ENCODE measurements at places on chromosomes 7 and 10.

GRCh38 chr7:5363729-5364128 is 59.9 kb downstream of the TNRC18 start:
- DNase-seq: no peak

DNA sequence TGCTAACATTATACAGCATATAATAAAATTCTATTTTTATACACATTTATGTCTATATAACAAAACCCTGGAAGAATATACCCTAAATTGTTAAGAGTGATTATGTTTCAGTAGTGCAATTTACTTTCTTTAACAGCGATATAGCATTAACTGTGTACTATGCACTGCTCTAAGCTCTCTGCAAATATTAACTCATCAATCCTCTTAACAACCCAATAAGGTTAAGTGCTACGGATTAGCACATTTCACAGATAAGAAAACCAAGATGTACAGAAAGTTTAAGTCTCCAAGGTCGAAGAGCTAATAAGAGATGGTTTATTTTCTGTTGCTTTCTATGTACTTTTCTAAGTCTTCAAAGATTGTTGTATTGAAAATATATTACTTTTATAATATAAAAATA is 95.8 kb downstream of the SEMA3C start:
- DNase-seq: no peak

DNA sequence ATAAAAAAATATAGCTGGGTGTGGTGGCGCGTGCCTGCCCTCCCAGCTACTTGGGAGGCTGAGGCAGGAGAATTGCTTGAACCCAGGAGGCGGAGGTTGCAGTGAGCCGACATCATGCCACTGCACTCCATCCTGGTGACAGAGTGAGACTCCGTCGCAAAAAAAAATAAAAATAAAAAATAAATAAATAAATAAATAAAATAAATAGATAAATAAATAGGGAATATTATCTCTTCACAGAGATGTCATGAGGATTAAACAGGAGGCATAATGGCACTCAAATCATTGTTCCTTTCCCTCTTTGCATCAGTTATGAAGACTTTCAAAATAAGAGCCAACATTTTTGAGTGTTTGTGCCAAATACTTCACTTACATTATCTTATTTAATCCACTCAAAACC is 32.0 kb upstream of the BMPR1A start:
- DNase-seq: no peak

DNA sequence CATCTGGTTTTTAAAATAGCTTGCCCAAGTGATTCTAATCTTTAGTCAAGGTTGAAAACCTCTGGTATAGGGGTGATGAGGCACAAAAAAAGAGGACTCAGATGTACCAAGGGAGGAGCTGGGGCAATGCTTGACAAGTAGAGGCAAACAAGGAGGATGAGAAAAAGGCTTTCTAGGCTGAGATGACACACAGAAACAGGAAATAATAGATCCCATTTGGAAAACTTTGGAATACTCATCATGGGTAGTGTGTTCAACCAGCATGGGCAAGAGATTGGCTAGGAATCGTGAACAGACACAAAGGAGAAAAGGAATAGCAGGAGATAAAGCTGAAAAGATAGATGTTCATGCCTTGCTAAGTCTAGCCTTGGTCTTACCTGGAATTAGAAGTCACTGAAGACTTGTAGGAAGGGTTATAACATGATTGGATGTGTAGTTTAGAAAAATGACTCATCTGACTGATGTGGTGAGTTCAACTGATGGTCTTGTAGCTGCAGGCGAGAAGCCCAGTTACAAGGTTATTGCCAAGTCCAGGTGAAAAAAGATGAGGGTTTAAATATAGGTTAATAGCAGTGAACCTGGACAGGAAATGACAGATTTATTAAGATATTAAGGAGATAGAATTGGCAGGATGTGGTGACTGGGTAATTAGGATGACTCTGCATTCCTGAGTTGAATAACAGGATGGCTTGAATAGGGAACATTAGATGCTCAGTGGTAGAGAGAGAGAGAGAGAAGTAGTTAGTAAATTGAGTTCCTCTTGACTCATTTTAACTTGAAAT is 214.0 kb upstream of the LRGUK start:
- no peak for DNase-seq

GRCh38 chr7:34530259-34530658 is 127.8 kb upstream of the NPSR1 start:
- no peak for DNase-seq

GRCh38 chr10:80996615-80997193 is 459.0 kb downstream of the SH2D4B start:
- DNase-seq: no peak

GRCh38 chr10:89593043-89593442 is 52.0 kb downstream of the PANK1 start:
- DNase-seq: no peak

GRCh38 chr10:63465293-63466143 is at the start of gene JMJD1C:
Gene JMJD1C, minus strand, starts transcription at chr10:63465977. Its CDS starts 315 bp downstream, at chr10:63465662.
- DNase-seq: peak; percentile 50

DNA sequence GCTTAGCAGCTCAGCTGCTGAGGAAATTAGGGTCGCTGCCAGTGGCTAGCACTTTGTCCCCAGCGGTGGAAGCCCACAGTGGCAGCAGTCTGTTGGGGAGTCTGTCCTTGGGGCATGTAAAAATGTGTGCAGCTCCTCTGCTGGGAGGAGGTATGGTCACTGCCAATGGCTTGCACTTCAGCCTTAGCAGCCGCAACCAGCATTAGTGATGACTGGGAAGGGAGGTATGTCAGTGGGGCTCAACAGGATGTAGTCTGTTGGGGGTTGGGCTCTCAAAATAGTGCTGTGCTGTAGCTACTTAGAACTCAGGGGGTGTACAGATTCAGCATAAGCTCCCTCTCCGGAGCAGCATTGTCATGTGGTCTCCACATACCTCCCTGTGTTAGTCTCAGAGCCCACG is 189.9 kb downstream of the ZEB1 start:
- DNase-seq: no peak

GRCh38 chr7:148661471-148661870 is 37.2 kb upstream of the CUL1 start:
- no peak for DNase-seq

DNA sequence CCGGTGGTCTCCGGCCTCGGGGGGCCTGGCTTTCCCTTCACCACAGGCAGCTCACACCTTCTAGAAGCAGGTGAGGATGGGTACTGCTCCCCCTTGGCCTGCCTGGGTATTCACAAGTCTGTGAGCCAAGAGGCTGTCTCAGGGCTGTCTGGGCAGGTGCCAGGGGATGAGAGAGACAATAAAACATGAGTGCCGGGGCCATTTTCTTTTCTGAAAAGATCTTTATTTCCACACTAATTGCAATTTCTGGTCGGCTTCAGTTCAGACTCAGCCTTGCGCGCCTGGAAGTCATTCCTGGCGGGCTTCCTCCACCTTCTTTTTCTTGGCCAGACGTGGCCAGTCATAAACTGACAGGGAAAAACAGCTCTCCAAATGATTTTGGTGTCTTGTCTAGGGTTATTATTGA is 171.2 kb downstream of the ARHGAP12 start:
- DNase-seq: no peak

- DNase-seq: no peak
Measured at GRCh38 chr10:67608001-67608400, 88.0 kb downstream of the CTNNA3 start.

- DNase-seq: no peak
Measured at GRCh38 chr10:121368347-121369025, 229.8 kb downstream of the FGFR2 start.

- no peak for DNase-seq
Measured at GRCh38 chr7:45708046-45708950, 134.1 kb downstream of the ADCY1 start.

DNA sequence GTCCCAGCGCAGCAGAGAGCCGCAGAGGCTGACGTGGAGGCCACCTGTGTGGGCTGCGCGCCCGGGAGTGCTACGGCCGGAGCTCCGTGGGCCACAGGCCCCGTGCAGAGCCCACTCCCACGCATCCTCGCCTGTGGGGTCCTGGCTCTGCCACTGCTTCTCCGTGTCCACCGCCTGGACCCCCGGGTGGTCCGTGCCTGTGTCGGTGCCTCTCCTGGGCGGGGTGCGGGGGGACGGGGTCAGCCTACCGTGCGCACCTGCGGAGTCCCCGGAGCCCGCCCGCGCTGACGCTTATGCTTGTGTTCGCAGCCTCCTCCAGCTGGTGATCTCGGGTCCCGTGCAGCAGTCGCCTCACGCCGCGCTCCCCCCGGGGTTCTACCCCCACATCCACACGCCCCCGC is 7.8 kb upstream of the ZNF853 start:
- DNase-seq: no peak

- DNase-seq: no peak
Measured at GRCh38 chr7:41787651-41788350, 84.9 kb upstream of the INHBA start.

- DNase-seq: no peak
Measured at GRCh38 chr7:41661596-41661995, 41.3 kb downstream of the INHBA start.

DNA sequence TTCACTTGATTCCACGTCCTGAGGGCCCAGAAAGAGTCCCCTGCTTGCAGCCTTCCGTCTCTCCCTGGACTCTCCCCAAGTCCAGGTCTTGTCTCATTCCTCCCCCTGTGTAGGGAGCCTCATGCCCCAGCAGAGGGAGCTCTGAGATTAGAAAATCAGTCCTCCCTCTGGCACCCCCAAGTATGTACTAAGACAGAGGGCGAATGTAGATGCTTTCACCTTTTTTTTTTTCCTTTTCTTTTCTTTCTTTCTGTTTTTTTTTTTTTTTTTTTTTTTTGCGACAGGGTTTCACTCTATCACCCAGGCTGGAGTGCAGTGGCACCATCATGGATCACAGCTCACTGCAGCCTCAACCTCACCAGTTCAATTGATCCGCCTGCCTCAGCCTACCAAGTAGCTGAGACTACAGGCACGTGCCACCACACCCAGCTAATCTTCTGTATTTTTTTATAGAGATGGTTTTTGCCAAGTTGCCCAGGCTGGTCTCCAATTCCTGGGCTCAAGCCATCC is 10.3 kb downstream of the SFXN3 start:
- peak; percentile 78 for DNase-seq

DNA sequence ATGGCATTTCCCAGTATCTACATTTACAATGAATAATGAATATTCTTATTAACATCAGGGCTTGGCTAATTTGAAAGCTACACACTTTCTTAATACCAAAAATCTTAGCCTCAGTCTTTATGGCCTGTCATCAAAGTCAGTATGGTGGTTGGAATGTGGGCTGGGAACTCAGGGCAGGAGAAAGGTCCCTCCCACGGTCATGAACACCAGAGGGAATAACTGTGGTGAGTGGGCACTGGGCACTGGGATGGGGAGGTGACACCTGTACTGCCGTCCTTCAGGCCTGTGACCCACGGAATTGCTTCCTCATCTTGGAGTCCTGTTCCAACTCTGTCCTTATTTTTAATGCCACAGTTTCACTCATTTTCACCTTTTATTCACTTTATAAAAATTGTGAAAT is 276.9 kb upstream of the PLPP4 start:
- DNase-seq: no peak

DNA sequence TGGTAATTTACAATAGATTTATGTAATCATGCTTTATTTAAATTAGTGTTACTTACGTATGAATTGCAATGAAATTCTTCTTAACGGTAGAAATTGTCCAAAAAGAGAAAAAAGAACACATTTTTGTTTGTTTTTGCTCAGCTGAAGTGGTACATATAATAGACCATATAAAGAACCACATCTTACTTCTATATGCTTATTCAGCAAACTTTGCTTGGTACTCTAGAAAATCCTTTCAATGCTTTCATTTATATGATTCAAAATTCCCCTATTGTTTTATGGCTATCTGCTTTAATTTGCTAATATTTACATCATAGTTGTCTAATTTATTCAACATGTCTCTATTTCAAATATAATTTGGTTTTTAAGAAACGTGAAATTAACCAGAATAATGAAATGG is 903.2 kb downstream of the ANKRD7 start:
- no peak for DNase-seq

DNA sequence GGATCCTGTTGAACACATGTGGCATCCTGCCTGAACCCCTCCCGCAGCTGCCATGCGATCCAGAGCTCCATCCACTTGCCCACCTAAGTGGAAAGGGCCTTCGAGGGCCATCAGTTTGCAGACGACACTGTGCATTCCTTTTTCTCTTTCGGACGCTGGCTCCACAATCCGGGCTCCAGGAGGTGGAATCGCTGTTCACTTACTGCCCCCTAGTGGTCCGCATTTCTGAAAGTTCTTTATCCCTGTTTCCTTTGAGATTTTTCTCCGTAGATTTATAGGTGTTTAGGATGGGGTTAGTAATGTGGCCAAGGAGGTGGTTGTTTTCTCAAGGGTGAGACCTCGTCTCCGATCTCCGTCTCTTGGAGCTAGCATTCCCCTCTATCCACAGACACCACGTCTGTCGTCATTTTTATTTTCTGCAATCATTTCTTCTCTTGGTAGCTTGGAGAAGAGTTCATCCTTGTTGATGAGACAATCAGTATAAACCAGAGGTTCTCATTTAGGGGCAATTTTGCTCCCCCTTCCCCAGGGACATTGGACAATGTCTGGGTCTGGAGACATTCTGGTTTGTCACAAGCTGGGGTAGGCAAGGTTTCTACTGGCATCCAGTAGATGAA is 204.6 kb downstream of the ARHGAP21 start:
- peak; percentile 41 for DNase-seq

DNA sequence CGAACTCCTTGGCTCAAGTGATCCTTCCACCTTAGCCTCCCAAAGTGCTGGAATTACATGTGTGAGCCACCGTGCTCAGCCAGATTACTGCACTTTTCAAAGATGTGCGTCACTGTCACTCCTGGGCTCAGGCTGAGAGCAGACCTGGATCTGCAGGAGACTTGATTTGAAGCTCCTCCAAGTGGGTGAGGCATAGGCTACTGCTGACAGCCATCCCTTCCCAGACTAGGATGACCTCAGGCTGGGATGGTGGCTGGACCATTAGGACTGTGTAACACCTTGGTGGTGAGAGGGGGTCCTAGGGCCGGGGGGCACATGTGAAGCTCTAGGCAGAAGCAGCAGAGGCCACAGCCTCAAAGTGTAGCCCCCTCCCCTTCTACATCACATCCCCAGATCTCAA is 8.2 kb upstream of the SRRM3 start:
- DNase-seq: no peak

DNA sequence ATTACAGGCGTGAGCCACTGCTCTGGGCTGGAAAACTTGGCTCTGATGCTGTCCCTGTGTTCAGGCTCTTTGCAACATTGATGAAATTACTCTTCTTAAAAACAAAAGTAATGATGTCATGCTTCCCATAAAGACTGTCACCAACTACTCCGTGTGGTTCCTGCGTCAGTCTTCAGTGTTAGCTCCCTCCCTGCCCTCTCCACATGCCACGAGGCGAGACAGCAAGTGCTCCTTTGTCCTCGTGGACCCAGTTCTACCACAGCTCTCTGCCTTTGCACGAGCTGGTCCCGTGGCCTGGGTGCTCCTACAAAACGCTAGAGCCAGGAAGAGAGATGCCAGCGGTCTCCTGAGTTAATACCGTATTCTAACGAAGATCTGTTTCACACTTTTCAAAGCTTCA is 194.5 kb downstream of the SDK1 start:
- DNase-seq: no peak

GRCh38 chr7:22934023-22934422 is 79.9 kb downstream of the HYCC1 start:
- no peak for DNase-seq

- DNase-seq: no peak
Measured at GRCh38 chr7:80333040-80333439, 178.8 kb downstream of the GNAT3 start.

Measured in SHP77 (cell line).